H7 (cell line): ENCODE measurements at places on chromosomes 7 and 10.

- no peak for DNase-seq
Observed at GRCh38 chr10:119267384-119267783, 60.0 kb downstream of the GRK5 start.

DNA sequence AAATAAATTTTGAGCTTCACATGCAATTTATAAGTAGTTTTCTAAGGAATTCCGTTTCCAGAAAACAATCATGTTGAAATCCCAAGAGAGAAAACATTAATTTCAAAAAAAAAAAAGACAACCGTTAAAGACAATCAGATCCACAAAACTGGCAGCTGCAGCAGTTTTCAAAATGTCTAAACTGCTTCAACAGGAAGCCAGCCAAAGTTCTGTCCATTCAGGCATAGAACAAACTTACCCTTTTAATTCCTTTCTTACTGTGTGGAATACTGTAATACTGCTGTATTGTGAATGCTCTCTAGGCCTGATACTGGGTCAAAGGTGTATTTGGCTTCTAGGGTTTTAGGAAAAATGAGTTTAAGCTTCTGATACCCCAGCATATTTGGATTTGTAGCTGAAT, 31.6 kb downstream of the HOXA1 start:
- no peak for DNase-seq

DNA sequence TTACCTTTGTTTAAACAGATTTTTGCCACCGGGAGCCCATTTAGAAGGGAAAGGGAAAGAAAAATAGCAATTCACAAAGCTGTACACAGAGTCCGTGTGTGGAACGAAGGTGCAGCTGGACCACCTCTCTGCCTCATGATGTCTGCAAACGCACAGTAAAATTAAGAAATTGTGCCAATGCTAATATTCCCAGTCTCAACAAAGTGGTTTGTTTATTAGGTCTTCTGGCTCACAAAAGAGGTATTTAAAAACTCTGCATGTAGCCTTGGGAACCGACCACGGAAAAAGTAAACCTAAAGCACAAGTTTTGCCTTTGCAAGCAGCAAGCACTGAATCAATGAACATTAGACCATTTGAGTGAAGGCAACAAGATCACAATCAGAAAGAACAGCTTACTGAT, 57.7 kb downstream of the CREB3L2 start:
- DNase-seq, result no peak

GRCh38 chr7:24820730-24821044, 63.4 kb upstream of the GSDME start:
- no peak for DNase-seq

DNA sequence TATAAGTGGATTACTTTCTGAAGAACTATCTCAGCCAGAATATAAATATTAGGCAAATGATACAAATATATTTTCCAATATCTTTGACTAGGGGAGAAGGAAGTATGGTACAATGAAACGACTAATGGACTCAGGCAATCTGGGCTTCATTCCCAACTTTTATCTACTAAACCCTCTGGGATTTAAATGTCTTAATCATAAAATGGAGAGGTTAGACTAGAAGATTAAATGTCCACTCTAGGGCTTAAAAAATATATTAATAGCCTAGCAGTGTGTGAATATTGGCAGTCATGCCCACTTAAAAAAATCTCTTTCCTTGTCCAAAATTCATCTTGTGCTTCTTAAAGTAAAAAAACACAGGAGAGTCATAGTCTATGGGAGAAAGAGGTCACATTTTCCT, 98.3 kb downstream of the CTTNBP2 start:
- DNase-seq, result no peak

DNA sequence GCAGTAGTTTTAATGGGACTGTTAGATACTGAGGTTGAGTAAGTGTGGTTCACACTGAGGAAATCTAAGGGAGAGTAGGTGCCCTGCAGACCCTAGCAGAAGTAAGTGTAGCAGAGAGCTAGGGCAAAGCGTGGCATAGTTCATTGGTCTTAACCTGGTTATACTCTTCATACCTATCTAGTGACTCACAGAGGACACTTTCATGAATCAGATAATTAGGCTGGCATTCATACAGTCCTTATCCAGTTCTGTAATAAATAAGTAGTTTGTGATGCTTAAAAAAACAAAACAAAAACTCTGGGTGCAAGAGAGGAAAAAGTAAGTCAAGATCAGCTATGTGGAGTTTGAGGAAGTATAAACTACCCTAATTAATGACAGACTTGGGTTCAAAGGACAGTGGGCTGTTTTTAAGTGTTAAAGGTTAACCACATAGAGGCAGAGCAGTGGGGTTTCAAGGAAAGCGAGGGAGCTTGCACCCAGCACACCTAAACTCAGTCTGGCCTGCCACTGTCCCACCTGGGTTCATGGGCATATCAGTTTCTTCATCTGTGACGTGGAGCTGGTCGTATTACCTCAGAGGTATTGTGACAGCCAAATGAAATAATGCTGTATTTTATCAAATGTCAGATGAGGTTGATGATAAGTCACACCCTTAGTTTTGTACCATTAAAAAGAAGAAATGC, 27.1 kb downstream of the LMTK2 start:
- no peak for DNase-seq

DNA sequence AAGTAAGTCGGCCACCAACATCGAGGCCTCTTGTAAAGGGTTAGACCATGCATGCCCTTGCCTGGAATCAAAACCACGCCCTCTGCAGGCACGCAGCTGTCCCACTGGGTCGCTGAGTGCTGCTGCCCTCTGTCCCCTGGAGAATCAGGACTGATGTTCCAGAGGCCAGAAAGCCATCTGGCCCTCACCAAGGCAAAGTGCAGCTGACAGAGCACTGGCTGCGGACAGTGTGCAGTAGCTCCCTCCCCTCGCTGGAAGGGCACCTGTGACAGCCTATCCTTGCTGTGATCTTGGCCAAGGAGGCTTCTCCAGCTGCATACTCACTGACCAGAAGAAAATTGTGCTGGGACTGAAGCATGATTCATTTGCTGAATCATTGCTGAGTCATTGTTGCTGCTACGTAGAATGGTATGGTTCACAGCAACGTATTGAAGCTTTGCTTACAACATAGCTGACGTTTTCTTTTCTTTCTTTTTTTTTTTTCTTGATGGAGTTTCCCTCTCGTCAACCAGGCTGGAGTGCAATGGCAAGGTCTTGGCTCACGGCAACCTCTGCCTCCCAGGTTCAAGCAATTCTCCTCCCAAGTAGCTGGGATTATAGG, 30.4 kb downstream of the DDC start:
- peak; percentile 31 for DNase-seq

DNA sequence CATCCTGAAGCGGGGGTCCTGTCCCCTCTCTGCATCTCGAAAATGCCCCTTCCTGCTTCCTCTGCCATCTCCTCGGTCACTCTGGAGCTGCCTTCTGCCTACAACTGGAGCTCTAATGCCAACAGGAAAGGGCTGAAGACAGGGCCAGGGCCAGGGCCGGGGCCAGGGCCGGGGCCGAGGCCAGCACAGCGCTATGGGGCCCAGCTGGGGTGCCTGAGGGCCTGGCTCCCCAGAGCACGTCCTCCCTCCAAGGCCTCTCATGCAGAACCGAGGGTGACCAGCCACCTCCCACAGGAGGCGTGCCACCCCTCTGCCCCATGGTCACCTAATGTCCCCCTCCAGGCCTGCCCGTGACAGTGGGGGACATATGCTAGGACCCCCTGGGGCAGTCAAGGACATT, 155.7 kb downstream of the PRKAG2 start:
- DNase-seq, result no peak

- DNase-seq, result peak; percentile 75
Observed at GRCh38 chr10:73867126-73867807, 7.1 kb downstream of the CAMK2G start.

DNA sequence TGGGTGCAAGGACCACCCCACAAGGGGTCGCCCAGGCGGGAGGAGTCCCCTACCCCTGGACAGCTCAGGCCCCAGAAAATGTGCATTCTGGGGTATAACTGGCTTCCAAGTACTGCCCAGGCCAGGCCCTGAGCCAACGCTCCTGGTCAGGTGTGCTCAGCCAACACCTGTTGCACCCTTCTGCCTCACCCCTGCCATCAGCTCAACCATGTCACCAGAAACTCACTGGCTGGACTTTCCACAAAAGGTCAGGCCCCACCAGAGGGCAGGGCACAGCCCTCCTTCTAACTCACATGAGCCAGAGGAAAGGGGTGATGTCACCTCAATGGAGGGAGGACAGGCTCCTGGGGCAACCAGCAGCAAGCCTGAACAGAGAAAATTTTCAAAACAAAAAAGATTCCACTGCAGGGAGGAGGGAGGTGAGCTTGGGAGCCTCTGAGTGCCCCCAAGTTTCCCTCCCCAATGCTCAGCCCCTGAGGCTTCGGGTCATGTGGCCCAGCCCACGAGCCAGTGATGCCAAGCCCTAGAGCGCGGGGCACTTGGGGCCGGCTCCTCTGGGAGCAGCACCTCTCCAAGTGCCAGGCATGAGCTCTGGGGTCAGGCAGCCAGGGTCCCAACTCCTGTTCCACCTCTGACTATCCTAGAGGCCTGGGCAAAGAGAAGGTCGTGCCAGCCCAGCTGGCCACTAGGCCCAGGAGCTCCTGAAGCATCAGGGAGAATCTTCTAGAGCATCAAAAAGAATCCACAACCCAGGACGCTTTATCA, 2.2 kb downstream of the OGDHL start:
- peak; percentile 57 for DNase-seq

- DNase-seq, result no peak
Observed at GRCh38 chr7:13770305-13770704, 219.2 kb downstream of the ETV1 start.

DNA sequence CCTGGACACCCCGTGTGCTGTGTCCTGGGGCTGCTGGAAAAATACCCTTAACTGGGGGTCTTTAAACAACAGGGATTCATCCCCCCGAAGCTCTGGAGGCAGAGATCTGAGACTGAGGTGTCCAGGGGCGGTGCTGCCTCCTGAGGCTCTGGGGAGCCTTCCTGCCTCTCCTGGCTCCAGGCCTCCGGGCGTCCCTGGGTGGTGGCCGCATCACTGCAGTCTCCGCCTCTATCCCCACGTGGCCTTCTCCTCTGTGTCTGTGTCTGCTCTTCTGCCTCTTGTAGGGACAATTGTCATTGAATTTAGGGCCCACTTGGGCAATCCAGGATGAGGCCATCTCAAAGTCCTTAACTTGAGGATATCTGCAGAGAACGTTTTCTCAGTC, 216.6 kb downstream of the WDR37 start:
- DNase-seq, result no peak

GRCh38 chr7:2411049-2411448, 7.6 kb downstream of the CHST12 start:
- no peak for DNase-seq

GRCh38 chr10:80158126-80158525, 25.6 kb downstream of the PLAC9 start:
- no peak for DNase-seq

DNA sequence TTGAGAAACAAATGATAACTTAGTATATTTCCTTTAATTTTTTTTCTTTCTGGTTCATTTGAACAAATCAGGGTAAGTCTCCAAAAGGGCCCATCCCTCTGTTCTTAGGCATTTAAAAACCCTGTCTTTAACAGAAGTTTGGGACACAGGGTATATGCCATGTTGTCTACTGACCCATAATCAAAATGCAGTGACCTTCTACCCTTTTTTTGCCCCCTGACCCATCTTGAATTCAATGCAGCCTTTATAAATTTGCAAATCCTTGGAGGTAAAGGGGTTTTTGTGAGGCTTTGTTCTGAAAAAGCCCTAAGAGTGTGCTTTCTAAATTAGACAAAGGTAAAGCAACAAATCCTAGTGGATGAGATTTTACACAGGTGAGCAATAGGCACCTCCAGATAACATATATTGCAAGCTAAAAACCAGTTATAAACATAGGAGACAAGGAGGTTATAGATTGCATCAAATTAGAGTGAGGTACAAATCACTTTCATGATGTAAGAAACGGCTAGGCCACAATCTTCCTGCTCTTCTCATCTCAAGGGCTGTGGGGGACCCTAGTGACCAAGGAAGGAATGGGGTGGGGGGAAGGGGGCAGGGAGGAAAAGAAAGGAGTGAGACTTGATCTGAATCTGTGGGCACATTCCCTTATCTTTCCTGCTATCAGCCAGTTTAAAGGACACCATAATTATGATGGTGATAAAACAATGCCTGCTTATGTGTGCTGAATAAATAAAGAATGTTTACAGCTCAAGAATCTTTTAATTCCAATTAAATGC, 2.7 kb downstream of the SKIDA1 start:
- no peak for DNase-seq

DNA sequence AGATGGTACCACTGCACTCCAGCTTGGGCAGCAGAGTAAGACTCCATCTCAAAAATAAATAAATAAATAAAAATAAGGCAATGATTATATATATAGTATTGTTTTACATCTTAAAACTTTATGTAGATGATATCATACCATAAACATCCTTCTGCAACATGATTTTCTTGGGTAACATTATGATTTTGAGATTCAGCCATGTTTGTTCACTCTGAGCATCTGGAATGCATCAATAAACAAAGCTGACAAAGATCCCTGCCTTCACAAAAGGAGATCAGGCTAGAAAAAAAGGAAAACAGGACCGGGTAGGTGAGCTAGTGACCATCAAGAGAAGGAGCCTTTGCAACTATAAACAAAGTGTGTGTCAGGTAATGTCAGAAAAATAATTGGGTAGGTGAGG, 31.9 kb upstream of the KAT6B start:
- no peak for DNase-seq
